NCI-H345 (cell line): ENCODE measurements at places on chromosomes 11 and 22.

DNA sequence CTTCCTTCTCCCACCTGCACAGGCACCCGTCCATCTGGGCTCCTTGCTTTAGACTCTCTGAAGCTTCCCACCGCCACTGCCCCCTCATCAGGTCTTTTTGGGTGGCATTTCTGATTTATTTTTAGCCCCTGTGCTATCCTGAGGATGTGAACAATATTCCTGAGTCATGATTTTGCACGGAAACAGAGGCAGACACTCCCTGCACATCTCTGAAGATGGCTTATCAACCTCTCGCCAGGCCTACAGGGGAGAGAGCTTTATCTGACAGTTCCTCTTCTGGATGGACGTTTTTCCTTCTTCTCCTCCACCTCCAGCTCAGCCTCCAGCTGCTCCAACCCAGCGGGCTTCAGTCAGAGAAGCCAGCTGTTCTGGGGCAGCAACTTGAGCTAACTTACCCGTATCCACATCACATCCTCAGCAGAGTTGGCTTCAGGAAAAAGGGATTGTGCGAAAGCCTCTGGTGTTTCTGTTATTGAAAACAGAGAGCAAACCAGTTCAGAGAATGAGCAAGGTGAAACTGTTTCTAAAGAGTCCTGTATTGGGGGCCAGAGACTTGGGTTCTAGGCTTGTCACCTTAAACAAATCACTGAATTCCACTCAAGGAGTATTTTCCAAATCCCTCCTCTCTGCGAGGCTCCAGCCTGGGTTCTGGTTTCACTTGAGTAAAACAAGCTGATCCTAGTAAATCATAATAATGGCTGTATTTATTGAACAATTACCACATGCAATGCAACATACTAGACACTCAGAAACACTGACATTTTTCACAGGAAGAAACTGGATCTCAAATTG lies 33.1 kb upstream of the ETS1 start:
- no peak for DNase-seq

DNA sequence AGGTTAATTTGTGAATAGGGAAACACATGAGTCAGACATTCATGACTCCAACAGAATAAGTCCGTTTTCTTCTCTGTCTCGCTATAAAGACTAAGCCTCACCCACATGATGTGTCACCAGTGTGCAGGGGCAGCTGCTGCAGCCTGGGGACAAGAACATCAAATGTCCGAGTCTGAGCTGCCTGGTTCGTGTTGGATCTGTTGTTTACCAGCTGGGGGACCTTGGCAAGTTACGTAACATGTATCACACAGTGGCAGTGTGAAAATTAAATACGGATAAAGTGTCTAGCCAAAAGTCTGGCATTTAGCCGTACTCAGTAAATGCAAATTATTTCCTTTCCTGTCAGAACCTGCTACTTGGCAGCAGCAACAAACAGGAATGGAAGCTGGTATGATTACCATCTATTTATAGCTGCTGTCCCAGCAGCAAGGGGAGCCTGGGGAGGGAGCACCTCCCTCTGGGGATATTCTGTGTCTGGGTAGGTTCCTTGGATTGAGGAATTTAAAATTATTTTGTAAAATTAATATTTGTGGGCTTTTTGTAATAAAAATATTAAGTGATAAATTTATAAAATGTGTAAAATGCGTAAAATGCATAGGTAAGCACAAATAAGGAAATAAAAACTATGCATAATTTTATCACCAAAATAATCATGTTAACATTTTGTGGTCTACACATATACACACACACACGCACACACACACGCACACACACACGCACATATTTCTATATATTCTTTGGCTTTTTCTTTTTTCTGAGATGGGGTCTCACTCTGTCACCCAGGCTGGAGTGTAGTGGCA lies 1.3 kb upstream of the CLDN25 start:
- DNase-seq: no peak

- DNase-seq: no peak
These were observed 12.0 kb upstream of the MMP13 start for GRCh38 chr11:102967497-102967896.

GRCh38 chr22:45608763-45609180 lies 62.9 kb upstream of the ATXN10 start:
- no peak for DNase-seq

DNA sequence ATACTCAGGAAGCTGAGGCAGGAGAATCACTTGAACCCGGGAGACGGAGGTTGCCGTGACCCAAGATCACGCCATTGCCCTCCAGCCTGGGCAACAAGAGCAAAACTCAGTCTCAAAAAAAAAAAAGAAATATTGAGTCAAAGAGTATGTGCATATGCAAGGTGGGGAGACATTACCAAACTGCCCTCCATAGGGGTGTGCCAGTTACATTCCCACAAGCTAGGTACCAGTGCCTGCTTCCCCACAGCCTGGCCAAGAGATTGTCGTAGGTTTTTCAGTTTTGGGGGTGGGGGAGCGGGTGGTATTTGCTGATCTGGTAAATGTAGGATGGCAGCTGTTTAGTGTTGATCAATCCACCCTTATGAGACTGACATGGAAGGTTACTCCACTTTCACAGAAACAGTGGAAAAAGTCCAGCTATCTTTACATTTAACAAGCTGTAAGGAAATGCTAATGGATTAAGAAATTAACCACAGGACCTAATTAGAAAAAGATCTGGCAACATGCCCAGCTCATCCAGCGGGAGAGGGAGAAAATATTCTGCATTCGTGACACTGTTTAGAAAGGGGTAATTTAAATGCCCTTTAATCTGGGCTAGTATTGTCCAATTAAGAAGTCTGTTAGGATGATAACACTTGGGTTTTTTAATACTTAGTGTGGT lies 89.4 kb downstream of the PACS1 start:
- no peak for DNase-seq

- DNase-seq: no peak
These were observed 645 bp downstream of the RTCB start for GRCh38 chr22:32411402-32411801.

DNA sequence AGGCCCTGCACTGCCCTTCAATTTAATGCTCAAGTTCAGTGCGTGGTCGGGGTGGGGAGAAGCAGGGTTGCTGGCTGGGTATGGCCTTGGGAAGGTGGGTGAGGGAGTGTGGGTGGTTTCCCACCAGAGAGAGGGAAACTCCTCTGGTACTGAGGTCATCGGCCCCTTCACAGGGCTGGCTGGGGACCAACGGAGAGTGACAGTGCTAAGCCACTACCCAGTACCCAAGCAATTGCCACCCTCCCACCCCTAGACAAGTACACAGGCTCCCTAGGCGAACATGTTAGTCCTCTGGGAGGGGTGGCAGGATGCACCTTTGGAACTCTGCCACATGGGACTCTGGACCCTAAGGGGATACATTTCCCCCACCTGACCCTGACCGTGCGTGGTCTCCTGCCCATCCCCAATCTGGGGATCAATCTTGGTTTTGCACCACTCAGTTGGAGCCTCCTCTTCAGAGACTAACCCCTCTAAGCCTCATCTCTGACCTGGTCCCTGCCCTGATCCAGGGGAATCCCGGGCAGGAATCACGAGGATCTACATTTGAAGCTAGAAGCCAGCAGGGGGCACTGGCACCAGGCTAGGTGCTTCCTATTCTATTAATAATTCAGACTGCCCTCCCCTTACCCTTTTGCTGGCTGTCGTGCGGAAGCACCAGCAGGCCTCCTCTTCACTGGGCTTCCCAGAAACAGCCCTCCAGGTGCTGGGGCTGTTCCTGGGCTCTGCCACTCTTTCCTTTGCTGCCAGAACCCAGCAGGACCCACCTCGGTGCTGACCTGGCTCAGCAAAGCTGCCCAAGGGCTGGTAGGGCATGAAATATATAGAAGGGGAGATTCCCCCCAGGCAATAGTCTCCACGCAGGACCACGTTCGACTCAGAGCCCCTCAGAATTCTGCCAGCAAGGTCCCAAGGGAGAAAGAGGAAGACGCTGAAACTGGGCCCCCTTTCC lies 377.7 kb downstream of the TENM4 start:
- no peak for DNase-seq

DNA sequence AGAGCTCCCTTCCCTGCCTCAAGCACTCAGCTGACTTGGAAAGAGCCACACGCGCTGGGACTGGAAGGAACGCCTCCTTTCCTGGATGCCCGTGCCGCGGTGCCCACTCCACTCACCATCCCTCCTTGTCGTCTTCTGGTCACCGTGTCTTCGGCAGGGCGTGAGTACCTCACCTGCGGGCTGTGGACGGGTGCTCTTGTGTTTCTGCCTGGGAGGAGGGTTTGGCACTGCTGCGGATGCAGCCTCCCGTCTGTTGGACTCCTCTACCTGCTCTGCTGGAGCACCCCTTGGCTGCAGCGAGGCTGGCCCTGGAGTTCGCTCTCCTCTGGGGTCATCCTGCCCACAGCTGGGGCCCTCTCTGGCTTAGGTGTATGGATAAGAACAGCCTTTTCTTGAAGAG lies 612.7 kb downstream of the BRD1 start:
- DNase-seq: no peak

DNA sequence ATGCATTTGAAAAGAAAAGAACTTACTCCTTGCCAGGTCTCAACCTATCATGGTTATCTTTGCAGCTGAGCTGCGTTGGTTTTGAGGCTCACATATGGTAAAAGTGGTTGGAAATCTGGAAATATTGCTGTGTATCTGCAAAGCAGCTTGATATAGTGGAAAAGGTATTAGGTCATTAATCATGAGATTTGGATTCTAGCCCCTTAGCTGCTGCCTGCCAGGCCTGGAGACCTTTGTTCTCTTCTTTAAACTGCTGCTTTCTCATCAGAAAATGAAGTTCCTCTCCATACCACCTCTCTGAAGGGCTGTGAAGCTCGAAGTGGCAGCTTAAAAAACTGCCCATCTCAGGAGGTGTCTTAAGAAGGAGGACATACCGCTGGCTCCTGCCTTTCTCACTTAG lies 5.7 kb downstream of the PPARA start:
- DNase-seq: no peak

DNA sequence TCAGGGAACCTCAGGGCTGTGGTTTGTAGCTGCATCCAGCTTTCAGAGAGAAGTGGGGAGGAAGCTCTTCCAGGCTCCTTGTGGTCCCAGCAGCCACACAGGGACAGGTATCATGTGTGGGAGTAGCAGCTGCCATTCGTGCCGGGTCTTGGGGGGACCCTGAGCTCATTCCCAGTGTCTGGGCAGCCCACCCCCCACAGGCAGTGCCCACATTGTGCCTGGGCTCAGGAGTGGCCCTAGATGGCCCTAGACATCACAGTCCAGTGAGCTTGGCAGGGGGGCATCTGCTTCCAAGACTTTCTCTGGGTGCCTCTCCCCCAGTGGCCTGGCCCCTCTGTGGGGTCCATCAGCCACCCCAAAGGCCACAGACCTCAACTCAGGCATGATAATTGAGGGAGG lies 619.7 kb downstream of the BRD1 start:
- DNase-seq: no peak

- DNase-seq: no peak
These were observed 88.7 kb downstream of the STIM1 start for GRCh38 chr11:3944198-3944597.

DNA sequence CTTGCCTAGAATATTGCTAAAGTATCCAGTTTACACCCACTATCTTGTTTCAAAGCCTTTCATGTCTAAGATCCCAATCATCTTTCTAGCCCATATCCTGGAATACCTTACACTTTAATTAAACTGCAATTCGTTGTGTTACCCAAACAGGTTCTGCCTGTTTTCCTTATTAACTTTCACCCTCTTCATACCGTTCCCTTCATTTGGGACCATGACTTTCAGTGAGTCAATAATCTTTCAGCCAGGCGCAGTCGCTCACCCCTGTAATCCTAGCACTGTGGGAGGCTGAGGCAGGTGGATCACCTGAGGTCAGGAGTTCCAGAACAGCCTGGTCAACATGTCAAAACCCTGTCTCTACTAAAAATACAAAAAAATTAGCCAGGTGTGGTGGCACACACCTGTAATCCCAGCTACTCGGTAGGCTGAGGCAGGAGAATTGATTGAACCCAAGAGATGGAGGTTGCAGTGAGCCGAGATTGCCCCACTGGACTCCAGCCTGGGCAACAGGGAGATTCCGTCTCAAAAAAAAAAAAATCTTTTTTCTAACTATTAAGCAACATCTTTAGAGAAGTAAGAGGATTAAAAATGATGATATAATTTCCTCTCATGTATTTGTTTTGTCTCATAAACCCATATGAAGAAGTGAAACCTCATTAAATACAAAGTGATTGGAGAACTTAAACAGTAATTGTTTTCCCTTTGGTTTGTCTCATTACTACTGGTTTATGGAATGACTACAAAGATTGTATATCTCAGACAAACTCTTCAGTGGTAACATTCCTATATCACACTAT lies 20.7 kb downstream of the DMC1 start:
- DNase-seq: no peak

GRCh38 chr11:32462011-32462690 lies 26.8 kb upstream of the WT1 start:
- DNase-seq: no peak

DNA sequence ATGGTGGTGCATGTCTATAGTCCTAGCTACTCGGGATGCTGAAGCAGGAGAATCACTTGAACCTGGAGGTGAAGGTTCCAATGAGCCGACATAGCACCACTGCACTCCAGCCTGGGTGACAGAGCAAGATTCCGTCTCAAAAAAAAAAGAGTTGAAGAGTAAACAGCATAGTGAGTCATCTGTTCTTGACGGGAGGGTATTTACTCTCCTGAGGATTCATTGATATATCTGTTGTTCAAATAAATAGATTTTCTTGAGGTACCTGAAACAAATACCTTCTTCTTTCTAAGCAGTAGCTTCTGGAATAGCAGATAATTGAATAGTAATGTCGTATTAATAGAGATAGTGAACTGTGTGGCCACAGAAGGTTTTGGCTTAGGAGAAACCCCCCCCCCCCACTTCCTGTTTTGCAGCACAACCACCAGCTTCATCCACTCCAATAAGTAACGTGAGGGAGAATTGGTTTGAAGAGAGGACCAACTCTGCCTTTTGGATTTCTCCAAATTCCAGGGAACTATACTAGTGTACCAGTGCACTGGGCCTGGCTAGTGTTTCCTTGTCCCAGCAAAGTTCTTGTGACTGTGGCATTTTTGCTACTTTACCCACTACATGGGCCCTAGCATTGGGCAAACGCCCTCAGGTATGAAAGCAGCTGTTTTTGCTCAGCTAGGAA lies 90.0 kb downstream of the PRMT3 start:
- DNase-seq: no peak

- no peak for DNase-seq
These were observed 113.1 kb upstream of the NNMT start for GRCh38 chr11:114183044-114183511.

DNA sequence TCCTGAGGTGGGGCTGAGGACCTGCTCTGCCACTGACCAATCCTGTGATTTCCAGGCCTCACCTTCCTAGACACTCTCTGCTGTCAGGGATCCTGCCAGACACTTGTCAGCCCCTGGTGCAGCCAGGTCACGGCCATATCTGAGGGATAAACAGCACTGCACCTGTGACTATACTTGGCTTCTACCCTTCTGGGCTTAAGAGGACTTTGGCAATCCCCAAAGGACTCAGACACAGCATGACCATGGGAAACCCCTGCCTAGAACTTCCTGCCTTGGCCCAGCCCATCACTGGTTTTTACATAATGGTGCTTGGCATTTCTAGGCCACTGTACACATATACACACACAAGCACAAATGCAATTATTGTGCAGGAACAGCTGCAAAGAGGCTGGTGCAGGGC lies 11.6 kb upstream of the OLFML1 start:
- no peak for DNase-seq

- no peak for DNase-seq
These were observed 24.1 kb upstream of the MYRF start for GRCh38 chr11:61728066-61728939.

- no peak for DNase-seq
These were observed 35.5 kb downstream of the C2CD3 start for GRCh38 chr11:74135127-74135840.

- no peak for DNase-seq
These were observed 3.1 kb downstream of the PIM3 start for GRCh38 chr22:49963647-49964026.

- peak; percentile 5 for DNase-seq
These were observed 52.2 kb upstream of the CEP126 start for GRCh38 chr11:101862391-101863233.

GRCh38 chr22:25745341-25746011 lies 3.5 kb downstream of the MYO18B start:
- no peak for DNase-seq
